ENCODE measurements at places on chromosomes 16 and 17. TPM values are rescaled to one million over a fixed set of nuclear protein-coding genes. Genes with fewer than 3 reads are reported as not detected.

DNA sequence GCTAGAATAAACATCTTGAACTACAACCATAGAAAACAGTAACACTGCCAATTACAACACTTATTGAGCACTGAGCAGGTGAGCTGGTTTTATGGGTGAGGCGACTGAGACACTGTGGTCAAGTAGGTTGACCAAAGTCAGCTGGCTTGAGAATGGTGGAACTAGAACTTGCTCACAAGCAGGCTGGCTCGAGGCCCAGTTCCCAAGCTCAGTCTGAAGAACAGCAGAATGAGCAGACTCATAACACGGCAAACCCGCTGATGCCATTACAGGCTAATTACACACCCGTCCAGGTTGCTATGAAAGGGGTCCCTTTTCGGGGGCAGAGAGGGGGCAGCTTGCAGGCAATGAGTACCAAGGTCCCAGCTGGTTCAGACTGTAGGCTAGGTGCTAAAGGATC, 6.5 kb downstream of the ZZEF1 start:
- no peak for DNase-seq

DNA sequence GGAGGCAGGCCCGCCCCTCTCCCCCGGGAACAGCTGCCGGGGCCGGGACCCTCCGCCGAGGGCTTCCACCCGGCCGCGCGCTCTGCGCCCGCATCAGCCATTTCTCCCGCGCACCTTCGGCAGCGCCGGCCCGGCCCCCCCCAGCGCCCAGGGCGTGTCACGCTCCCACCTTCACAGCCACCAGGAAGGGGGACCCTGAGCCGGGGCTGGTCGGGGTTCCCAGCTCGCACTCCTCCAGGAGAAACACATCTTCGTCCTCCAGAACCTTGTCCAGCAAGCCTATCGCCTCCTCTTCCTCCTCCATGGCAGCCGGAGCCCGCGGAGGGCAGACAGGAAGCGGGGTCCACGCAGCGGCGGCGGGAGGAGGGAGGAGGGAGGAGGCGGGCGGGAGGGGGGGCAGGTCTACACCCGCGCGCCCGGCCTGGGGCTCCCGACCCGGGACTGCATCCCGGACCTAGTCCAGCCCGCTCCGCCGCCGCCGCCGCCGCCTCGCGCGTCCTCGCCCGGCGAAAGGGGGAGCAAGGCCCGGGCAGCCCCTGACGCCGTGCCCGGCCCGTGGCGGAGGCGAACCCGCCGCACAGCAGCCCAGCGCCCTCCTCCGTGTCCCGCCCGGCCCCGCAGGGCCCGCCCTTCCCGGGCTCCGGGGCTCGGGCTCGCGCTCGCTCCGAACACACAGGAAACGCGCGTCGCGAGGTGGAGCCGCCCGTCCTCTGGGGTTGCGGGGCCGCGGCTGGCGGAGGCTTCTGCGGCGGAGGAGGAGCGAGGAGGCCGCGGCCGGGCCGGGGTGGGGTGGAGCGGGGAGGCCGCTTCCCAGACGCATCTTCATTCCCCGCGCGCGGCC, 70.8 kb downstream of the ABR start:
- DNase-seq, result no peak

The OTOP2 gene
- polyA plus RNA-seq, result not detected

The HSD17B1 gene
- 4.7 TPM for polyA plus RNA-seq

The SLC6A2 gene
- polyA plus RNA-seq, result 0.08 TPM
